ENCODE measurements at places on chromosomes 1 and 21. TPM values are rescaled to one million over a fixed set of nuclear protein-coding genes. Genes with fewer than 3 reads are reported as not detected.

The CD1D gene
- 0.94 TPM for total RNA-seq

The PLCH2 gene
- 11.0 TPM for total RNA-seq

The AGT gene
- 5.3 TPM for total RNA-seq

The WDR47 gene
- 211 TPM for total RNA-seq

The OR2L5 gene
- total RNA-seq, result 3.1 TPM

The NBPF26 gene
- 26.3 TPM for total RNA-seq

The PIGR gene
- not detected for total RNA-seq

The RHCE gene
- not detected for total RNA-seq

The KRTAP11-1 gene
- total RNA-seq, result not detected

The MASP2 gene
- total RNA-seq, result not detected

The CDCA8 gene
- 1.9 TPM for total RNA-seq

Data from parietal lobe (tissue), 2 donors.